ENCODE measurements at places on chromosomes 7 and 10.
A peak's percentile ranks its signal among the peaks of the same experiment; 100 is the strongest.

GRCh38 chr10:89278034-89278535 is 23.8 kb upstream of the IFIT2 start:
- peak; percentile 29 for DNase-seq

DNA sequence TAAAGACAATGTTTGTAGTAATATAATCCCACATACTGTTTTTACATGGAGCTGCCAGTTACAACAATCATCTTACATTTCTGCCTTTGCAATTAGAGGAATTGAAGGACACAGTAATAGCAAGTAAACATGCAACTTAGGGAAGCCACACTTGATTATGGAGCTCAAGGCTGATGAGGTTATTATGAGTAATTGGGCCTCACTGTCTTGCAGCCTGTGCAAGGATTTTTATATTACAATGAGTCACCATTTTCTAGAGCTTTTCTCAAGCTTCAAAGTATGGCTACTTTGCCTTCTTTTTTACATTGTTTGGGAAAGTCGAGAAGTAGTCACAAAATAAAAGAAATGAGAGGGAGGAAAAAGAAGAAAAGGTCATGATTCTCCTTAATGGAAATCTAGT is 226.4 kb downstream of the KIAA1217 start:
- no peak for DNase-seq

- no peak for DNase-seq
Measured at GRCh38 chr7:129848436-129848835, 104.3 kb downstream of the UBE2H start.

DNA sequence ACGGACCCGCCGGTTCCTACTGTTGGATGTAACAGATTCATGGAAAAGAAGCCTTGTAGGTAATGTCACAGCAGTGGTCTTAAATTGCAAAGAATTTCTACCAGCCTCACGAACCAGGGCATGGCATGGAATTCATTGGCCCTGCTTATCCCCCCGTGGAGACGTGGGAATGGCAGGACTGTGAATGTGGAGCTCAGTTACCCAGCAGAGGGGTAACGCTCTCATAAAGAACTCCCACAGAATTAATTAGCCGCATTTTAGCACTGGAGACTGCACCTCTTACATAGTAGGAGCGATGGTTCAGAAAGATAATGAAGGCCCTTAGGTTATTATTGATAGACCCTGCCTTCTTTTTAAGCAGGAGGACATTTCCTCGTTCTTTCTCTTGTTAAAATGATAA is 715.4 kb downstream of the AUTS2 start:
- no peak for DNase-seq

DNA sequence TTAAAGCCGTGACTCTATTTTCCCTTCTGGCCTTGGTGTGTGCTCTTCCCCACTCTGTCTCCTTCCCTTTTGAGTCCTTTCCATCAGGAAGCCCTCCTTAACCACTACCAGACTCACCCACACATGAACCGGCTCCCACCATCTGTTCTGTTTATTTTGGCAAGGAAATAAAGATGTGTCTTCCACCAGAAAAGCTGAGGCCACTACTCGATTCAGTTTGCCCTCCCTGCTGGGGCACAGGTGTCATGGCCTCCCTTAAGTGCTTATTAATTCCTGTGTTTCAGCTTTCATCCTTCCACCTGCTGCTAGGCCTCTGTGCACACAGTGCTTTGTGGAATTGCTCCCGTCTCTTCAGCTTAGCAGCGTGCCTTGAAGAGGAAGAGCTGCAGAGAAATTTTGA is 16.7 kb downstream of the POR start:
- no peak for DNase-seq

GRCh38 chr7:85177316-85177715 is 9.5 kb downstream of the SEMA3D start:
- no peak for DNase-seq

- DNase-seq = peak; percentile 58
Measured at GRCh38 chr10:85641479-85642009, 725.1 kb downstream of the GRID1 start.

- DNase-seq = no peak
Measured at GRCh38 chr7:30531286-30531685, 26.7 kb upstream of the GGCT start.

DNA sequence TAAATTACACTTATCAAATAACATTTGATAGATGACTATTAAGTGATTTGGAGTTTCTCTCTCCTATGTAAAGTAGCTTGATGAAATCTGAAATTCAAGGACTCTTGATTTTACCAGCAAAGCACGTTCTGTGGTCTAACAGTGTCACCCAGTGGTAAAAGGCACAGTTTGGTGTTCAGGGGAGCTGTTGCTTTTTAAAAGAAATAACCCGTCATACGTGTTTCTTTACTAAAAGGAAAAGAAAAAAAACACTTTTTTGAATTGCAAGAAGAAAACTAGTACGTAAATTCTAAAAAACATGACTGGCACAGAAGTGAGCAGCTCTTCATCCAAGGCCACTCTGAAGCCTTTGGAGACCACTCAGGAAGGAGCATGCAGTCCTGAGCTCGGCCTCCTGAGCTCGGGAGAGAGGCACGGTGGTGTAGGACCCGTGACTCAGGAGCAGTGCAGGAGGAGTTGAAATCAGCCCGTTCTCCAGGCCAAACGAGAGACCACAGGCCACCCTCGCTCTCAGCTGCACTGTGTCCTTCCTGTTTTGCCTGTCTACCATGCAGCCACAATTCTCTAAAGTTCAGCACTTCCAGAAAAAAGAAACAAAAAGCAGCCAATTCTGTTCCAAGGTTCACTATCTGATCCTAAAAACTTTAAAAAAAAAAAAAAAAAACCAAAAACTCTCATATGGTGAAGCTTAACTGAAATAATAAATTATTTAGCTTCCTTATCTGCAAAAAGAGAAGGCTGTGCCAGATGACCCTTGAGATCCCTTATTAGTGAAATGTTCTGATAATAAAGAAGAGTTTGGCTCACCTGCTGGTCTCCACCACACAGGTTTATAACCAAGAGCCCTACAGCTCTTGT is 212.6 kb upstream of the FRMD4A start:
- no peak for DNase-seq

DNA sequence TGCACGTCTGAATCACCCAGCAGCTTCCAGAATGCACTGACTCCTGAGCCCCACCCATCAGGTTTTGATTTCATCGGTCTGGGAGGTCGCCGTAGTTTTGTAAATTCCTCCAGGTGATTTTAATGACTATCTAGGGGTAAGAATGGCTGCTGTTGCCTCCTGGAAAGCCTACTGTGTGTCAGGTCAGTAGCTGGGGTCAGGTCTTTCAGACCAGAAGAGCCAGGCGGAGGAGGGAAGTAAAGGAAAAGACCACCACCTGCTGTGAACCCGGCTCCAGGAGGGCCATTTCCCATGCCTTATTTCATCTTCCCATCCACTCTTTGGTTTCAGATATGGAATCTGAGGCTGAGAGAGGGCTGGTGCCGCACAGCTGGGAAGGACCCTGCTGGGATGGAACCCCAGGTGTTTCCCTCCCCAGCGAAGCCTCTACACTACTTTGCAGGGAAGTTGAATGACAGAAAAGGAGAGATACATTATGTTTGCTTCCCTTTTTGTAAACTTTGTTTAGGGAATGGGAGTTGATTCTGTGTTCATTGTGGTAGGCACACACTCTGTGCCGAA is 19.8 kb downstream of the ADAMTS14 start:
- no peak for DNase-seq

GRCh38 chr7:55021053-55021452 is 2.2 kb downstream of the EGFR start:
- no peak for DNase-seq

DNA sequence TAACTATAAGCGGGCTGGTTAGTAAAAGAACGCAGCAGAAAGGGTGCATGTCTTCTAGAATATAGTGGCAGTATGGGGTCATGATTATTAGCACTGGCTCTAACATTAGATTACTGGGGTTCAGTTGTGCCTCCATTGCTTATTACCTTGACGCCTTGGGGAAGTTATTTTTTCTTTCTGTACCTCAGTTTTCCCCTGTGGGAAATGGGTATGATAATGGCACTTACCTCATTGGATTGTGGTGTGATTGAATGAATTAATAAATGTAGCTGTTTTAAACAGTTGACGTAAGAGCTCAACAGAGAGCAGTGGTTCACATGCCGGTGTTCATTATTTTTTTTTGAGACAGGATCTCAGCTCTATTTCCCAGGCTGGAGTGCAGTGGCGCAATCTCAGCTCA is 116.5 kb downstream of the LRRC4 start:
- DNase-seq = no peak

DNA sequence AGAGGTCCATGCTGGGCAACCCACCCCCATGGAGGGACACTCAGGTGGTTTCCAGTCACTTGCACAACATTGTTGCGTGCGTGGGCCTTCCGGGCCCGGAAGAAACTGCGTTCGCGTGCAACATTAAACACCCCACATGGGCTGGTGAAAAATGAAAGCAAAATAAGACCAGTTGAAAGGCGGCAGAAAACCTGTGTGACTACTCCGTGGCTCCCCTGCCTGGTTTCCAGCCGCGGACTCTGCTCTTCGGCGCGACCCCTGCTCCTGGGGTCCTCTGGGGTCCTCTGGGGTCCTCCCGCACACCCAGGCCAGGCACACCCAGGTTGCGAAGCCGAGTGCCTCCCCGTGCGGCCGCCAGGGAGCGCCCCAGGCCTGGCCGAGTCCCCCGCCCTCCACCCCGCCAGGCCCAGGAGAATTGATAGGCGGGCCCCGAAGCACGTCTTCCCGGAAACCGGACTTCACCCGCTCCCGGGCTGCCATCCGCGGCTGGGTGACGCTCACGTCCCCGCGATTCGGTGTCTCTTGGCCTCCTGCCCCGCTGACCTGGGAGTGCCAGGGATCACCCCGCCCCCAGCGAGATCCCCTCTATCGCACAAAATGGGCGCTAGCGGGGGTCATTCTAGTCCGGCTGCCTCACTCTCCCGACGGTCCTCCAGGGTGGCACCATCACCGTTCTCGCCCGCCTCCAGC is 1.9 kb upstream of the SH2D4B start:
- DNase-seq = peak; percentile 70

DNA sequence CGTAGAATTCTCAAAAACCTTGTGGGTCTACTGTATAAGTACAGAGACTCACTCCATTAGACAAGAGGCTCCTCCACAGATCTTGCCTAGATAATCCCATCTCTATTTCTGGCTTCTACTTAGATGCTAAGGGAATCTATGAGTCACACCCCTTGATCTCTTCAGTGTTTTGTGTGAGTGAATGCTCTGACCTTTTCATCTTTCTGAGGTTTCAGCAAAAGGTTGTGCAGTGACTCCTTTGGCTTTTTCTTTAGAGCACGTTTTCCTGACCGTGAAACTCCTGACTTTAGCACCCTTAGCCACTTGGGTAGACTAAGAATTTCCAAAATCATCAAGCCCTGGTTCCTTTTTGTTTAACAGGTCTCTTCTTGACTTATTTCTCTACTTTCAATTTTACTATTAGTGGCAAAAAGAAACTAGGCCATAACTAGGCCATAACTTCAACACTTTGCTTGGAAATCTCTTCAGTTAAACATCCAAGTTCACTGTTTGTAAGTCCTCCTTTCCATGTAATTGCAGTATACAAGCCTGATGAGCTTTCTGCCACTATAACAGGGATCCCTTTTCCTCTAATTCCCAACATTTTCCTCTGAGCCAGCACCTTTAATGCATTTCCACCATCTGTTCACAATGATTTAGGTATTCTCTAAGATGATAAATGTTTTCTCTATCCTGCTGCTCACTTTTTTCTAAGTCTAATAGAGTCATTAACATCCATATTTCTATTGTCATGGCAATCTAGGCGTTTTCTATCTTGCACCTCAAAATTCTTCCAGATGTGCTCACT is 19.4 kb downstream of the COPG2 start:
- DNase-seq = peak; percentile 49

- no peak for DNase-seq
Measured at GRCh38 chr7:75637854-75638593, 100.7 kb downstream of the HIP1 start.

DNA sequence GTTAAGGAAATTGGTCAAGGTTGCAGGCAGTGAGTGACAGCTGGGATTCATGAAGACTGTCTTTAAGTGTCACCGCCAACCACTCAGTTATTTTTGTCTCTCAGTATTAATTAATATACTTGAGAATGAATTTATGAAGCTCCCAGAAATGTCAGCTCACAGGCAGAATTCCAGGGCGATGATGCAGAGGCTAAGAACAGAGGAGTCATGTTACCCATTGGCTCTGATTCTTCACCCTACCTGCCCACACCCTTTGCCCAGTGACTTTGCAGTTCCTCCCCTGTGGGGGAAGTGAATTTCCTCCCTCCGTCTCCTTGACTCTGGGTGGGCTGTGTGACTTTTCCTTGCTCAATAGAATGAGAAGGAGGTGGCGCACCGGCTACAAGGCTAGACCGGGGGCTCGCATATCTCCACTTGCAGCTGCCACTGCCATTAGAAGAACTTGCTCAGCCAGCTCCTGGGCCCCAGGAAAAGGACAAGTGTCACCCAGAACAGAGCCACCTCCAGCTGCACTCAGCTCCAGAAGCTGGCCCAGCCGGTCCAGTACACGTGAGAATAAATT is 157.1 kb upstream of the PRKCQ start:
- peak; percentile 58 for DNase-seq

GRCh38 chr7:55396233-55396785 is 31.2 kb downstream of the LANCL2 start:
- no peak for DNase-seq
